ENCODE measurements at places on chromosomes 1 and 21.

DNA sequence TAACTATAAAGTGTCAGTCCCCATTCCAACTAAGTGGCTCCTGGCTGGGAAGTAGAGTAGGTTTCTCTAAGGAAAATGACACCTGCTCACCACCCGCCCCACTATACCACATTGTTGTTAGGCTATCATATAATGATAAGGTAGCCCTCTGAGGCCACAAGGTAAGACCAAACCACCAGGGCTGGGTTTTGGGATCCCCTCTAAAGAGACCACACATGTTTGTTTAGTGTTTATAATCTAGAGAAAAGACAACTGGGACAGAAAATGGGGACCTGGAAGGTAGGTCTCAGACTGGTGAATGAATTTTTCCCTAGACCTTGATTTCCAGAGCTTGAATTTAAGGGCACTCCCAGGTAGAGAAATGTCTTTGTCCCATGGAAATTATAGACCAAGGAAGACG, 15.2 kb downstream of the AKIRIN1 start:
- DNase-seq: no peak

DNA sequence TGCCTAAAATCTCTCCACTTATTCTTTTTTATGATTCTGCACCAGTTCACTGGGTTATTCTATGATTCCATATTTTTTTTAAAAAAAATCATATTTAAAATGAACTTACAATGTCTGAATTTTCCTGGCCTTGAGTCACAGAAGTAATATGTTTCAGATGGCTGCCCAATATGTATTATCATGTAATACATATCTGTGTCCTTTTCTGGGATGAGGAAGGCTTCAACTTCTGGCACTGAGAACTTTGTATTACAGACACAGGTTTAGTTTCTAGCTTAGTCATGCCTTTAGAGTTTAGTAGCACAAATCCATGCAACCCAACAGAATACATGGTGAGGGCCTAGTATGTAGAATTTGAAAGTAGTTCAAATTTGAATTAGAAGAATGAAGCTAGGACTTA, 7.8 kb upstream of the HSD17B7 start:
- DNase-seq: no peak

GRCh38 chr1:115210302-115210711, 121.0 kb upstream of the TSPAN2 start:
- no peak for DNase-seq

- DNase-seq: no peak
Measured at GRCh38 chr1:244778344-244778743, 57.1 kb upstream of the COX20 start.

DNA sequence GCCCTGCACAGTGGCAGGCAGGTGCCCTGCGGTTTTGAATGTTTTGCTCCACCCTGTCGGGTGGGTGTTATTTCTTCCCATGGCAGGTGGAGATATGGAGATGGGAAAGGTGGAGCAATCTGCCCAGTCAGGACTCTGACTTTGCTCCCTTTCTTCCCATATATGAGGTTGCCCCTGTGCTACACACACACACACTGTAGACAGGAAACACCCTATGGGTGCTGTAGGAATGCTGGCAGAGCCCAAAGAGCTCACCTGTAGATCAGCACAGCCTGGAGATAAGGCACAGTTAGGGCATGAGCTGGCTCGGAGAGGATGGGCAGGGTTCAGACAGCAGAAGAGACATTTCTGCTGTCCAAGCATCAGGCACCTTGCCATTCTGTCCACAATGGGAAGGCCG, 246.0 kb upstream of the AJAP1 start:
- no peak for DNase-seq

GRCh38 chr1:234170622-234171021, 202.6 kb upstream of the COA6 start:
- DNase-seq: no peak

- DNase-seq: no peak
Measured at GRCh38 chr1:172391976-172392375, 28.5 kb upstream of the C1orf105 start.

DNA sequence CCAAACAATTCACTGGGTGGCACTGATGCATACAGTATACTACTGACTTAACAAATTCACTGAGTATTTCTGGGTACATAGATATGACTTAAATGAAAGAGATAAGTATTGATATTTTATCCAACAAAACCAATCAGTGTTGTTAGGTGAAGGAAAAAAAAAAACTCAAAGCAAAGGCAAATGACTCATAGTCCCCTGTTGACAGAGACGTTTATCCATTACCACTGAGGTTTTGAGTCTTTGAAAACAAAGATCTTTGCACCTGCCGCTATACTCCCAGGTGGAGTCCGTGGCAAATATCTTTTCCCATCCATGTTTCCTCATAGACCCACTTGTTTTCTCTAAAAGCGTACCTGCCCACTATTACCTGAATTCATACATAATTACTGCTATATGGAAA, 18.4 kb downstream of the DYNLT5 start:
- no peak for DNase-seq

DNA sequence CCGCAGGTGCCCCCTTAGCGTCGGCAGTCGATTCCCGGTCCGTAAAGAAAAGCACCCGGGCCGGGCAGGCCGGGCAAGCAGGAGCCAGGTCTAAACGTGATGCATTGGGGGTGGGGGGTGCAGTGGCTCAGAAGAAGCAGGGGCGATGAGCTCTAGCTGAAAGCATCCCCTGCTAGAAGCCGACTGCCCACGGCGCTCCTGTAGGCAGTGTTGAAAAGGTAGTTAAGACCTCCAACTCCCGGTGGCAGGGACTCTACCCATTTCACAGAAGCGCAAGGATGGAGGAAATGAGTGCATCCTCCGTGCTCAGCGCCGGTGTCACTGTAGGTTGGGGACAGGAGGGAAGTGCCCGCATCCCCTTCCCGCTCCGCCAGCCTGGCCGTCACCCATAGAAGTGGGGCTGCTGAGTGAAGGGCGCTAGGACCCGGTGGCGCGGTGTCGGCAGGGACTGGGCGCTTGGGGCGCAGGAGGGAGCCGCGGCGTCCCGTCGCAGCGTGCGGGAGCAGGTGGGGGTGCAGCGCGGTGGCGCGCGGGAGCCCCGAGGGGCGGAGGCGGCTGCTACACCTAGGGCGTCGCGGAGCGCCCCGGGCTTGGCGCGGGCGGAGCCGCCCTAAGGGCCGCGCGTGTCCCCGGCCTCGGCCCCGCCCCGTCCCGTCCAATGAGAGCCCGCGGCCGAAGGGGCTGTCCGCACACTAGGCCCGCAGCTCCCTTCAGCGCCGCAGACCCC, at the start of gene WNT2B:
Gene WNT2B (plus strand): TSS at position 688 of the 727 bp plus-strand sequence. CDS start 298 bp downstream, outside the sequence.
- DNase-seq: no peak

DNA sequence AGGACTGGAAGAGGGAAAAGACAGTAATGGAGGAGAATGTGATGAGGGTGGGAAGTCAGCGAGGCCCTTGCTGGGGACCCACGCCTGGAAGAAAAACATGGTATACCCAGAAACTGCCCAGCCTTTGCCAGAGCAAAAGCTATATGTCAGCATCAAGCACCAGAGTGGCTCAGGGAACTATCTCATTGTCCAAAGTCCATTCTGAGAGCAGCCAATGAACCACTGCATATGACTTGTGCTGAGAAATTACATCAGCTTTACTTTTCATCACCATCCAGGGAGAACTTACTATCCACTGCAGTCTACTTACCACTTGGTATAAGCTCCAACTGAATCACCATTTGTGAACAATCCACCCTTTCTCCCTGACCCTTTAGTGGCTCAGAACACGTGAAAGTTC, 148.1 kb downstream of the TTLL7 start:
- DNase-seq: no peak

- DNase-seq: no peak
Measured at GRCh38 chr1:228337711-228338520, 68.7 kb downstream of the TRIM11 start.

GRCh38 chr1:6674771-6675170, 26.8 kb downstream of the DNAJC11 start:
- DNase-seq: no peak
